ENCODE measurements at places on chromosomes 7 and 10.

- no peak for DNase-seq
Measured at GRCh38 chr7:116464375-116464774, 35.2 kb upstream of the CAV2 start.

- no peak for DNase-seq
Measured at GRCh38 chr10:86226781-86227201, 139.8 kb downstream of the GRID1 start.

- no peak for DNase-seq
Measured at GRCh38 chr10:96292971-96293920, 11.0 kb upstream of the DNTT start.

DNA sequence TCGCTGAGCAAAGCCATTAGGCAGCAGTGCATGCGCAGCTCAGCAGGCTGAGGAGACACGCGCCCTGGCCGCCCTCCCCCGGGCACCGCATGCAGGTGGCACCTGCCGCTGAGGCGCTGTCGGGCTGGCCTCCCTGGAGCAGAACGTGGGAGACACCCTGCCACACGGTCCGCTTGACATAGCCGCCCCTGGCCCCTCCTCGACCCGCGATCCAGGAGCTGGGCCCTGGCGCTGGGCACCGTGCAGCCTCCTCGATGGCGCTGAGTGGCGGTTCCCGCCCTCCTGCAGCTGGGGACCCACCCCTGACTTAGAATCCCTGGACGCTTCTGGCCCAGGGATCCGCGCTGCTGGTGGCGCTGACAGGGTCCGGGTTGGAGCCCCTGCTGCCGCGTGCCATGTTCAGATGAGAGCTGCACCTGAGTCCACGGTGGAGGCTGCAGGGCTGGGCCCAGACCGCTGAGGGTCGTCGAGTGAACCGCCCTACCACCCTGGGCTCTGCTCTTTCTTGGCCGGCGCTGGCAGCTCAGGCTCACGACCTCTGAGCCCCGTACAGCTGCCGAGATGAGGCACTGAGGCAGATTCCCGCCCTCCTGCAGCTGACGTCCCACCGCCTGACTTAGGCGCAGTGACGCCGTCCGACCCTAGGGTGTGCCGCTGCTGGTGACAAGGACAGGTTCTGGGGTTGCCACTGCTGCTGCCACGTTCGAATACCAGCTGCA is 116.8 kb downstream of the OR13A1 start:
- DNase-seq: no peak

DNA sequence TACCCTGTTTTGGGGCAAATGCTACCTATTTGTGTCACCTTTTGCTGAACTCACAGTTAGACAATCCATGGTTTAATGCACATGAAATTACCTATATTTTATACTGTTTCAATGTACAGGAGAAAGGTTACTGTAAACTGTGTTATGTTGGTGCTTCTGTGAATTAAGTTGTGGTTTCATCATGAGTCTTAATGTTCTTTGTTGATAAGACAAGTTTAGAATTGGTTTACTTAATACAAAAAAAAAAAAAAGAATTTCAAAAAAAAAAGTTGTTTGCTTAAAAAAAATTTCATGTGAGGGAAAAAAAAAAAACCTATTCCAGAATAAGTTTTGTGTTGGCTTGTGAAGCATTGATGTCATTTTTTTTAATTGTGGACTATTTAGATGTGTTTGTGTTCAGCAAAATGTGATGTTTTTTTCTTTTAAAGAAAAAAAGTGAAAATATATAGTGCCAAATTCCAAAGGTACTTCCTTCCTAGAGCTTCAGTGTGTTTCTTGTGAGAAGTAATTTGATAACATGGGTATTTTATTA is 280.3 kb downstream of the USP6NL start:
- DNase-seq: no peak

DNA sequence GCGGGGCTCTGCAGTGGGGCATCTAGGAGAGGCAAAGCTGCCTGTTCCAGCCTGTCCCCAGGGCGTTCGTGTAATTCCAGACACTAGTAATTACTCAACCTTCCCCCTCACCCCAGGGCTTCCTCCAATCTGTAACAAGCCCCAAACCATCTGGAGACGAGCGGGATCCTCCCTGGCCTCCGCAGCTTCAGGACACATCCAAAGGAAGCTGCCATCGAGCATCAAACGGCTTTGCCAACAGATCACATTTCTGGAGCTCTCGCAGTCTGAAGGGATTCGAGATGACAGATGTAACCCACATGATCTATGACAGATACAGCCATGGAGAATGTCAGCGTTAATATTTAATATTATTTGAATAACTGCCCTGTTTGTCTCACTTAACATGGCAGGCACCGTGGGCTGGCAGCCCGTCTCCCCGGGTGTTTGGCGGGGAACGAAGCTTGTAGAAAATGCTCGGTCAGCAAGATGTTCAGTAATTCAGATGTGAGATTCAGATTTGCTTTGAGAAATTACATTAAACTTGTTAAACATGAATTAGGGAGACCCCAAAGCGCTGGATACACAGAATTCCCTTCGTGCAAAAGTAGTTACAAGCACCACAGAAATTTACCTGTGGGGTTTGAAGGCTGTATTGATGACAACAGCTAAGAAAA is 108.5 kb upstream of the C7orf33 start:
- DNase-seq: no peak

DNA sequence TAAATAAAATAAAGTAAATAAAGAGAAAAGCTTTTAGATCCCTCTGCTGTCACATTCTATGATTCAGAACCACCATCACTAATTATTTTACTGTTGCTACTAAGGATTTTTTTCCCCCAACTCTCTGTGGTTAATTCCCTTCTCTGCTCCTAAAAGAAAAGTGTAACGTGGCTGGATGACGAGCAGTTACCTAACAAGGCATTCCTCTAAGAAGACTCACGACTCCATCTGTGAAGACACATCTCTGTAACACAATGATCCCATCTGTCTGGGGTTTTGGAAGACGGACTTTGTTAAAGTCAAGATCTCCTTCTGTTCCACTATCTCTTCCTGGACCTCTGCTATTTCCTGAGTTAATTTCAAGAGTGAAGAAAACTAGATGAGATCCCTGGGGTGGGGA is 179.9 kb downstream of the SFMBT2 start:
- no peak for DNase-seq

- DNase-seq: no peak
Measured at GRCh38 chr7:665736-666453, 60.6 kb upstream of the DNAAF5 start.

DNA sequence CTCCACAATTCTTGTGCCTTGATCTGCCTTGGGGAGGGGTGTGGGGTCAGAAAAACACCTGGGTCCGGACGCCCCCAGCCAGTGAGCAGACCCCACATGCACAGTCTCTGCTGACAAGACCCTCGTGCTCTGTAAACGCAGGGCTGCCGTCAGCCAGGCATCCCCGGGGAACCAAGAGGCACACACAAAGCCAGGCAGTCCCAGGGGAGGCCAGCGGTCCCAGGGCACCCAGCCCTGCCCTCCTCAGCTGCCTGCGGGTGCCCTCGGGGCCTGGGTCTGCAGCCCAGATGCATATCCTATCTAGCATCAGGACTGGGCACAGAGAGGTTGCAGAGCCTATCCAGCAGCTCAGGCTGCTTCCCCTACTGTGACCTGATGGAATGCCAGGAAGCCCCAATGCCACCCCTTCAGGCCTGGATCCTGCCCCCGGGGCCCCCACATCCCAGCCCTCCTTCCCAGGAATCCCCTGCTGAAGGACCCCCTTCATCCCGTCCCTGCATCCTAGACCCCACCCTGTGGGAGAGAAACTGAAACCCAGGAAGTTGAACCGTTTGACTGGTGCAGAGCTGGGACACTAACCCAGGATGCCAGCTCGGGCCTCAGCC is 92.4 kb downstream of the MICALL2 start:
- no peak for DNase-seq

DNA sequence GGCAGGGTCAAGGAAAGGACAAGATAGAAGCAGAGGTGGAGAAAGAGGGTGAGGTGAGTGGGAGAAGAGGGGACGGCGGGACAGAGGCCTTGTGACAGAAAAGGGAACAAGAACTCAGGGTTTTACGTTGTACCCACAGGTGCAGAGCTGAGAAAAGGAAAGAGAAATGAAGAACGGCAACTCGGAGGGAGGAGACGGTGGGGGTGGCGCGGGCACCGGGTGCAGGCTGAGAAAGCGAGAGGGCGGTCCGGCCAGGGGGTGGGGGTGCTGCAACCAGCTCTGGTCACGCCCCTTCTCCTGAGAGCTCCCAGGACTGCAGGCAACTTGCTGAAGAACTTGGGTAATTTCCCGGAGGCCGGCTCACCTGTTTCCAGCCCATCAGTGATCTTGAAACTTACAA is 65.3 kb downstream of the CARD11 start:
- peak; percentile 81 for DNase-seq

Data from stimulated activated CD4-positive, alpha-beta T cell treated with anti-CD3 and anti-CD28 coated beads, Interleukin-15, amount 100 ng/mL, for 1 hour (primary cell).